ENCODE measurements at places on chromosomes 6 and 20.

DNA sequence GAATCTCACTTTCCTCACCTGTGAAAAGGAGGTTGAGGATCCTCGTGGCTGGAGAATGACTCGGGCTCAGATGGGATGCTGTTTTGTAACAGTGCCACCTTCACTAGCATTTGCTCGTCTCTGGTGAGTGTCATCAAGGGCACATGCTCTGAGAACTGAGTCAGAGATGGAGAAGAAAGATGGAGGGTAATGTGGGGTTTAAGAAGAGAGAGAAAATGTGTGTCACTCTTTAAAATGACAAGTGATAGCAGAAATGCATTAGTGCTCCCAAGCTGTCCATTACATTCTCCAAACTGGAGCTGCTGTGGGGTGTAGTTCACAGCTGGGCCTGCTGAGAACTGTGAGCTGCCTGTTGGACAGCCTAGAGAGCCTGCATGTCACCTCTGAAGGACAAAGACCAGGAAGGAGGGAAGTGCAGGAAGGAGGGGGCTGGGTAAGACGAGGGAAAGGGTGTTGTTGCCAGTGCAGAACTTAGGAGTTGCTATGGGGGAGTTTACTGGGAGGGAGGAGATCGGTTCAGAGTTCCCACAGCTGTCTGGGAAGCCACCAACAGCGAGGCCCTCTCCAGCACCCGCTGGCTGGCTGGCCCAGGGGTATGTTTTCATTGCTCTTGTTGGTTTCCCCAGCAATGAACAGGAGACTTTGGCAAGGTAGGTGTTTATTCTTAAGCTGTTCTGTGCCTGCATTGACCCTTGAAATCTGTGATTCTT lies 19.8 kb downstream of the GMPR start:
- no peak for DNase-seq

DNA sequence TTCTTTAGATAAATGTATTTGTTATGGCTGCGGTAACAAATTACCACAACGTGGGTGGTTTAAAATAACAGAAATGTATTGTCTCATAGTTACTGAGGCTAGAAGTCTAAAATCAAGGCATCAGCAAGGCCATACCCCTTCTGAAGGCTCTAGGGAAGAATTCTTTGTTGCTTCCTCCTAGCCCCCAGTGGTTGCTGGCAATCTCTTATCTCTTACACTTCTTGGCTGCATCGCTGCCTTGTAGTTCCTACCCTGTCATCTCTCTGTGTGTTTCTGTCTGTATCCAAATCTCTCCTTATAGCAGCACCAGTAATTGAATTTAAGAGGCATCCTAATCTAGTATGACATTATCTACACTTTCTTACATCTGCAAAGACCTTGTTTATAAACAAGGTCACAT lies 534.7 kb downstream of the PHF3 start:
- DNase-seq = peak; percentile 60

DNA sequence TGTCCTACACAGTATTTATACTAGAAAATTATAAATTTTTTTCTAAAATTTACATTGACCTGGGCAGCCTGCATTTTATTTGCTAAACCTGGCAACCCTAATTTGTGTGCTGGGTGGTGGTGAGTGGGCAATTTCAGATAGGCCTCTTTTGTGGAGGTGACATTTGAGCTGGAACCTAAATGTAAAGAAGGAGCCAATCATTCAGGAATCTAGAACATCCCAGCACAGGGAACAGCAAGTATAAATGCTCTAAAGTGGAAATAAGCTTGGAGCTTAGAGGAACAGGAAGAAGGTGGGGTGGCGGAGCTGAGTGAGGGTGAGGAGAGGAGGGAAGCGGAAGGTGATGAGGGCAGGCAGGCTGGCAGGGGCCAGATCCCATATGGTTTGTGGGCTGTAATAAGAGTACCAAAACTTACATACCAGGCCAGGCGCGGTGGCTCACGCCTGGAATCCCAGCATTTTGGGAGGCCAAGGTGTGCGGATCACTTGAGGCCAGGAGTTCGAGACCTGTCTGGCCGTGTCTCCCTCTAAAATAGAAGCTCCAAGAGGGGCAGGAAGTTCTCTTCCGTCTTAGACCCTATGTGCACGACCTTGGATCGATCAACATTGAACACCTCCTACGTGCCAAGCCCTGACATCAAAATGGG lies 549 bp upstream of the CSE1L start:
- DNase-seq = no peak

GRCh38 chr6:118042855-118043254 lies 135.8 kb downstream of the SLC35F1 start:
- peak; percentile 36 for DNase-seq

DNA sequence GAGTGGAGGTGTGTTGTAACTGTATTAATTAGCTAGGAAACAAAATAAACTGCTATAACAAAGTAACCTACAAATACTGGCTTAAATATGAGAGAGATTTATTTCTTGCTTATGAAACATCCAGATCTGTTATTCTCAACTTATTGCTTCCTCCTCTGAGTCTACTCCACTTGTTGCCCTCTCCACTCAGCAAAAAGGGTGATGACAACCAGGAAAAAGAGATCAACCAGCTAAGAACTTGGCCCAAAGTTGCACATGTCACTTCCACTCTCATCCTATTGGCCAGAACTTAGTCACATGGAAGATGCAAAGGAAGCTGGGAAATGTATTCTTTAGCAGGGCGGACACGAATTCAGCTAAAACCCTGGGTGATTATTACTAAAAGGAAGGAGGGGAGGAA lies 5.2 kb upstream of the TP53RK start:
- peak; percentile 93 for DNase-seq

GRCh38 chr20:47854687-47855212 lies 69.5 kb upstream of the SULF2 start:
- DNase-seq = peak; percentile 57

- no peak for DNase-seq
Observed at GRCh38 chr6:131950767-131951575, at the start of gene CCN2. Gene CCN2 (minus strand): TSS chr6:131951372. CDS start chr6:131951172, 200 bp downstream.

GRCh38 chr6:117483645-117484016 lies 1.2 kb downstream of the DCBLD1 start:
- peak; percentile 78 for DNase-seq

- DNase-seq = peak; percentile 45
Observed at GRCh38 chr20:51631011-51631950, 88.8 kb upstream of the NFATC2 start.

GRCh38 chr6:90955246-90955645 lies 368.4 kb upstream of the MAP3K7 start:
- DNase-seq = no peak

DNA sequence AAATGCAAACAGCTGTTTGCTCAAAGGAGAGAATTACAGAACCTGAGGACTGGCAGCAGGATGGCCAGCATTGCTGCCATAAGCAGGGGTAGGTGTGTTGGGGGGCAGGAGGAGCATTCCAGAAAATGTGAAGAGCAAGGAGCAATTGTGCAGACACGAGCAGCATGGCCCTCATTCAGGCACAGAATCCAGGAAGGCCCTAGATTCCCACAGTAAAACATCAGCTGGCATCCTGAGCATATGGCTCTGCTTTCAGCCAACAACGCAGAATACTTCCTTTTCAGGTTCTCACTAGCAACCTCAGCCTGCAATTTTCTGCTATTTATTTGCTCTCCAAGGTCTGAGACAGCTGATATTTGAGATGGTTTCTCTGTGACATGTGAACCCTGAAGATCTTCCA lies 243.4 kb upstream of the POU3F2 start:
- DNase-seq = no peak

DNA sequence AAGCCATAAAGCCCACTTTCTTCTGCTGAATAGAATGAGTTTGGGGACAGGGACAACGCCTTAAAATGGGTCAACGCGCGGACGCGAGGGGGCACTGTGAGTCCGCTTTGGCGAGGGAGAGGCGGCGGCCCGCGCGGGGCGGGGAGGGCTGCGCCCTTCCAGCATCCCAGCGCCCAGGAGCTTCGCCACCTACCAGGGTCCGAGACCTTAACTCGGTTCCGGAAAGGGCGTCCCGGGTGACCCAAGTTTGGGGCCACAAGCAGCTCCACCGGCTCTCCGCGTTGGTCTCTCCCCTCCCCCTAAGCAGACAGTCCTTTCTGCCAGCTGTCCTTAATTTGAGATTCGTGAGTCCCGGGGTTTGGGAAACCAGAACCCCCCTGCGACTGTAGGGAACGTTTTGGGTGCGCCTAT lies 1.8 kb upstream of the SAMD5 start:
- peak; percentile 78 for DNase-seq

- no peak for DNase-seq
Observed at GRCh38 chr20:56395166-56395565, 2.7 kb downstream of the CSTF1 start.

- DNase-seq = peak; percentile 88
Observed at GRCh38 chr6:131136021-131136786, 937 bp downstream of the AKAP7 start.

- no peak for DNase-seq
Observed at GRCh38 chr6:117538615-117539014, 56.1 kb downstream of the DCBLD1 start.

DNA sequence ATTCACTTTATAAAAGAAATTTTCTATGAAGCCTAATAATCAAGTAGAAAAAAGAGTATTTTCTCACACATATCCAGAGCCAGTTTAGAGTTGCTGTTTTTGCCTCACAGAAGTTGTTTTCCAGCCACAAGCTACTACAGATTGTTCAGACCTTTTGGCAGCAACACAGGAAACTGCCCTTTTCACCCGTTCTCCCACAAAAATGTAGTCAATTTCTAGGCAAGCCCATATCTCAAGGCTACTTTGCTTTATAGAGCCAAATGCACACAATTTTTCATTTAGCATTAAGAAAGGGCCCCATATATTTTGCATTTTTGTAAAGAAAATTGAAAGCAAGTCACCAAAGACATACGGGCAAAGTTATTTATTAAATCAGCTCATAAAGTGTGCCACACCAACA lies 49.5 kb downstream of the EPB41L2 start:
- peak; percentile 49 for DNase-seq

DNA sequence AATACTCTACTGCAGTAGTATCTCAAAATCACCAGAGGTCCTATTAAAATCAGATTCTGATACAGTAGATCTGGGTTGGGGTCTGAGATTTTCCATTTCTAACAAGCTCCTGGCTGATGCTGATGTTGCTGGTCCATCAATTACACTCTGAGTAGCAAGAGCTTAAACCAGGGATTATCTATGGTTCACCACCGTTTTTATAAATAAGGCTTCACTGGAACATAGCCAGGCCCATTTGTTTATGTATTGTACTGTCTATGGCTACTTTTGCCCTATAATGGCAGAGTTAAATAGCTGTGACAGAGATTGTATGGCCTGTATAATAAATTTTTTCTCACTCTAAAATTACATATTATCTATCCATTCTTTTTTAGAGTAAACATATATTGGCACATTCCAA lies 53.0 kb downstream of the NUDT3 start:
- no peak for DNase-seq

- DNase-seq = no peak
Observed at GRCh38 chr6:39344821-39345280, 22.3 kb upstream of the KCNK16 start.

GRCh38 chr6:5638666-5639065 lies 368.1 kb downstream of the NRN1 start:
- DNase-seq = no peak

GRCh38 chr6:42025845-42026243 lies 24.5 kb upstream of the TAF8 start:
- DNase-seq = no peak

DNA sequence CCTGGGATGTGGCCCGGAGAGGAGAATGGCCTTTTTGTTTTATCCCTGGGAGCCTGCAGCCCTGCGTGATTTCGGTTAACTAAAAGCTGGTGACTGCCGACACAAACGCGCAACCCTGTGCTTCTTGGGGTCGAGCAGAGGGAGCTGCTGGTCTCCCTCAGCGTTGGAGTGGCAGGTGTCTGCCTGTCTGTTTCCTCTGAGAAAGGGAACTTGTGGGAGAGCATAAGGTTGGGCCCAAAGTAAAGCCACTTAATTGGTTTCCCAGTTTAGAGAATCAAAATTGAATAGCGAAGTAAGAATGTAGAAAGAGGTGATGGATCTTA lies 500 bp downstream of the LTV1 start:
- no peak for DNase-seq

DNA sequence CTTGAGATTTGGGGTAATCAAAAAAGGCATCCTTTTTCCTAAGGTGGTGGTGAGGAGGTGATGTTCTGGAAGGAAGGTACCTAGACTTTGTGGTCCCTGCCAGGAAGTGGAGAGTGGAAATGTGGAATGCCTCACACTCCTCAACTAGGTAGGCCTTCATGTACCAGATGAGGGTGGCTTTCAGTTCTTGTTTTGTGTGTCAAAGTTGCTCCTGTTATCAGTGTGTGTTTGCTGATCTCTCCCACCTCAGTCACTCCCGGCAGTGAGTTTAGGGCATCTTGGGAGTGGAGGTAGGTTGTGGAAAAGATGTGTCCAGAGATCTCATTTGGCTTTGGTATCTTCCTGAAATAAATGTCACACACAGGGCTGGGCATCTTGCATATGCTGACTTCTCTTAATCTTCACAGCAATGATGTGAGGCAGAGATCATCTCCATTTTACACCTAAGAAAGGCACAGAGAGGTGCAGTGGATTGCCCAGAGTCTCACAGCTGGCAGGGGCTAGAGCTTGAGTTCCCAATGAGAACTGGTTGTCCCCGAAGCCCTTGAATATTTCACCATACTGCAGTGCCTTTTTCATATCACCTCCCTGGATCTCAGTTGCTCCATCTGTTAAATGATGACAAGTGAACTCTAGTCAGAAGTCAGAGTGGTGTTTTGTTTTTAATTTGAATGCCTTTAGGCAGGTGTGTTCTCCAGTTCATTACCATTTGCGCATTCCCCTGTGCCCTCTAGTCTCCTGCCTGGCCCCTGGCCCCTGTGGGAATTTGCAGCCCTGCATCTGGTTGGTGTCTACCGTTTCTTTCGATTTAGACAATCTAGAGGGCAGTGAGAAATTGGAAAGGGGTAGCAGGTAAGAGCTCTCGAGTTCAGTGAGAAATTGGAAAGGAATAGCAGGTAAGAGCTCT lies 2.9 kb downstream of the PKIG start:
- no peak for DNase-seq

Measured in OCI-M1 (cell line).